ENCODE measurements at places on chromosomes 2 and 18.

DNA sequence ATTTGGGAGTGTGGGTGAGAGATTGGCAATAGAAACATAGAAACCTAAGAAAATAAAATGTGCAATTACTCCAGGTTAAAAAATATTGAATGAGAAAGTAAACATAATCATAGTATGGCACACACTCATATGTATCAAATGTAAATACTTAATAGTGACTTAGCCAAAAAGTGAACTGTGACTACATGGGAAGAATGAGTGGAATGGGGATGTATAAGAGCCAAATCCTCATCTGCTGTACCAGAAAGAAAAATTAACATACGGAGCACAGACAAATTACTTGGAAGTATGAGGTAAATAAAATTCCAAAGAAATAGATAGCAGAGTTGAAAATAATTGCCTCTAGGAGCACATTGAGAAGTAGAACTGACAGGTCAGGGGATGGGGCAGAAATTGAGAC is 4.0 kb downstream of the FLACC1 start:
- no peak for DNase-seq

GRCh38 chr2:227805578-227805977 is 8.1 kb upstream of the CCL20 start:
- DNase-seq, result no peak

DNA sequence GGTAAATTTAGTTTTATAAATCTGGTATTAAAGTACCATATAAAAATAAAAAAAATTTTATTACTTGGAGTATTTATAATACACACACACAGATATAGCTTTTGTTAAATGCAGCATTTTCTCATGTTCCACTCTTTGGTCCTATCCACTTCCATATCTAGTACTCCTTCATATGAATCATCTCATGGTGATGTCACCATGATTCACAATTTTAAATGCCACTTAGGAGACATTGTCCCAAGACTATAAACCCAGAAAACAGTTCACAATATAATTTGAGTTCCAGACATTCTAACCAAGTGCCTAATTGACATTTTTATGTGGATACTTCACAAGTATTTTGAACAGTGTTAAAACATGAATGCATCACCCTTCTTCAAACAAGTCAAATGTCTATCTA is 1398.3 kb downstream of the DSC3 start:
- DNase-seq, result no peak

GRCh38 chr2:4077017-4077416 is 373.6 kb downstream of the DCDC2C start:
- DNase-seq, result no peak

- no peak for DNase-seq
Measured at GRCh38 chr2:14982790-14983189, 350.3 kb downstream of the LRATD1 start.

GRCh38 chr2:170314744-170315447 is 136.9 kb downstream of the MYO3B start:
- DNase-seq, result no peak

DNA sequence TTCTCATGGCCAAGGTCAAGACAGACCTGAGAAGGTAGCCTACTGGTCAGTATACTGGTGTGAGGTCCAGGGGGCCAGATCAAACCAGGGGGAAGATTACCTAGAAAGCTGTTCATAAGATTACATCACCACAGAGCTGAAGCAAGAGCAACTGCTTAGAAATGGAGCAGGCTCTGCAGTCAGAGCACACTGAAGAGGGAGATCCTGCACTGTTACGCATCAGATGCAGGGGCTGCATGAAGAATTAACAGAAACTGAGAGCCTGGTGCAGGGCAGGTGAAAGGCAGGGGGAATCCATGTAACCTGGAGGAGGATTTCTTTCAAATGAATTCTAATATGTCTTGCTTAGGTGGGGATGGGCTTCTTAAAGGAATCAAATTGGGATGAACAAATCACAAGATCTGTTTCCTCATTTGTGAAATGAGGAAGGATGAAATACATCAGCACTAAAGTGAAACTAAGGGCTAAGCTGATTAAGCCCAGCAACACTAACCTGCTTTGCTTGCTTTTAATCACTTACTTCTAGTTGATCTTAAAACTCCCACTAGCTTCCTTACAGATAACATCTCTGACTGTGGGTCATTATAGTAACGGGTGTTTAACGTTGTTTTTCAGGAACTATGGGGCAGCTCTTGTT is 74.3 kb upstream of the ADAM23 start:
- DNase-seq, result no peak

GRCh38 chr2:128474036-128474955 is 155.6 kb upstream of the HS6ST1 start:
- DNase-seq, result no peak

- no peak for DNase-seq
Measured at GRCh38 chr2:31205613-31206012, 11.7 kb downstream of the CAPN14 start.

DNA sequence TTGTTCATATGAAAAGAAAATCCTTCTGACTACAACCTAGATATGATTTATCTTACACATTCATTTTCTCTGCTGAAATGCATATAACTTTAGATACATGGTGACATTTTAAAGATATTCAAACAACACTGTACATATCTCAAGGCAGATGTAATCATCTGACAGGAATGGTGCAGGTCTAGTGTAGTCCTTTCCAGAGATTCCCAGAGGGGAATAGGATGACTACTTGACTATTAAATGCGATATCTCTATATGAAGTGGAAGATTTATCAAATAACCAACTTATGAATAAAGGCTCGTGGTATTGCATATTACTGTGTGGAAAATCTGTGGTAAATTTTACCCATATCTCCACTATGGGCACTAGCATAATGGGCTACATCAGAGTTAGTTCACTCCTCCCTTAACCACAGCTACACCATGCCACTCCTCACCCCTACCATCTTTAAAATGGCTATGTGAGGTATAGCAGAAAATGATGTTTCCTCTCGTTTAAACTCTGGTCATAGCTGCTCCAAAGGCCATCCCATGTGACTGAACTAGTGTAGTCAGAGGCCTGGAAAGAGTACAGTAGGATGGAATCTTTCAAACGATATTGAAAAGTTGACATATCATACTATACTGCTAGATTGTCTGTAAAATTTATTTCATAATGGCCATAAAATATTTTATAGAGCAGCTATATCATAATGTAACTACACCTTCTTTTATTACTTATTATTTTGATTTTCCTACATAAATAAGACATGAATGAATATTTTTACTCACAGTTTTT is 9.1 kb upstream of the ITPRID2 start:
- no peak for DNase-seq

DNA sequence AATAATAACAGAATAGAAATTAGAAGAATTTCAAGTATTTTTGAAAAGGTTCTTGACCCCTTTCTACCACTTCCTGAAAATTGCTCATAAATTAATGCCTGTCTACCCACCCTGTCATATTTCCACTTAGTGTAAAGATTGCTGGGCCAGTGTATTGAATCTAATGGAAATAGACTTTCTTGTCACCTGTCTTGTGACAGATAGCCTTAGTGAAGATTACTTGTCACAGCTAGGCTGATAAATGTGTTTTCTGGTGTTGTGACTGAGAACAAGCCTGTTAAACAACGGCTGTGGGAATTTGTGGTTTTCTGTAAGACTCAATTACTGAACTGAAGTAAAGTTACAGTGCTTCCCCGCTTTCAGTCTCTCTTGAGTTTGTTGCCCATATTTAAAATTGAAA is 37.0 kb downstream of the PIK3C3 start:
- no peak for DNase-seq

DNA sequence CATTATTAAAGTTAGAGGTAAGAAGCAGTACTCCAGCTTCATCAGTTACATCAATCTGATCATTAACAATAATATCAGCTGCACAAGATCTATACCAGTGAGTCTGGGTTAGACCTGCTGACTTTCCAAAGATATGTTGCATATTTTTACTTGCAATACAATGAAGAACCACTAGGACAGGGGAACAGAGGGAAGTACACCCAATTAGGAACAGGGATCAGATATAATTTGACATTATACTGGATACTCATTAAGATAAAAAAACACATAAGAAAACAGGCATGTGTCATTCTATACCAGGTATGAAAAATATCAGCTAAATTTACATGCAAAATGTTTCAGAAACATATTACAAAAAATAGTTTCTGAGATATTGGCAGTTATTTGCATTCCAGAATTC is 995.1 kb upstream of the DDX18 start:
- DNase-seq, result no peak

- peak; percentile 35 for DNase-seq
Measured at GRCh38 chr2:127640082-127641072, 5.6 kb upstream of the GPR17 start.

GRCh38 chr2:109032229-109032820 is 43.3 kb upstream of the EDAR start:
- no peak for DNase-seq

- DNase-seq, result no peak
Measured at GRCh38 chr18:8752329-8752728, 47.0 kb downstream of the MTCL1 start.

GRCh38 chr2:38935568-38936172 is 46.0 kb downstream of the ARHGEF33 start:
- DNase-seq, result no peak

DNA sequence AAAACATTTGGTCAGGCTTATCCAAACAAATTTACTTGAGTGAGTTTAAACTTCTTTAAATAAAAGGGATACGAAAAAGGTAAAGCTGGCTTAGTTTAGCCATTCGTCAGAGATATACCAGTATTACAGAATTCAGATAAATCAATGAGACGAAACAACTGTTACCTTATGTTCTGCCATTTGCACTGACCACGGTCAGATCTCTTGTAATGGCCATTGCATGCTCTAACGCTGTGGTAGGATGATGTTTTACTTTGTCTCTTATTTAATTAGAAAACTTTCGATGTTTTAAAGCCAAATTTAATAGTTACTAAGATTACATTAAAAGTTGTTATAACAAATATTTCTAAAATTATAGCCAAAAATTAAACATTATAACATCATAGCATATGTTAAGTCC is 1.5 kb downstream of the C18orf54 start:
- no peak for DNase-seq

- no peak for DNase-seq
Measured at GRCh38 chr2:128684523-128684922, 365.9 kb upstream of the HS6ST1 start.

DNA sequence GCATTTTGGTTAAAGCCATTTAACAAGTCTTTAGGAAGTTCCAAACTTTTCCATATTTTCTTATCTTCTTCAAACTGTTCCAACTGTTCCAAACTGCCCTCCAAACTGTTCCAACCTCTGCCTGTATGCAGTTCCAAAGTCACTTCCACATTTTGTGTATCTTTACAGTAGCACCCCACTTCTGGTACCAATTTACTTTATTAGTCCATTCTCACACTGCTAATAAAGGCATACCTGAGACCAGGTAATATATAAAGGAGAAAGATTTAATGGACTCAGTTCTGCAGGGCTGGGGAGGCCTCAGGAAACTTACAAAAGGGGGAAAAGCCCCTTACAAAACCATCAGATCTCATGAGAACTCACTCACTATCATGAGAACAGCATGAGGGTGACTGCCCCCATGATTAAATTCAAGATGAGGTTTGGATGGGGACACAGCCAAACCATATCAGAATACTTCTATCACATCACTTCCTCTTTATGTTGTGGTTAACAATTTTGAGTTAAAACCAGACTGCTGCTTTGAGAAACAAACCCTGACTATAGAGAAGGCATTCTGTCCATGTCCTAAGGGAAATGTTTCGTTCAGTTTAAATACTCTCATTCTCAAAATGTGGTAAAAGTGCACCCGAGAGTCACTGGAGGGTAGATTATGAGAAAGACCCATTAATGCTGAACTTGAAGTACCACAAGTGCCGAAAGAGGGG is 11.0 kb downstream of the IL18R1 start:
- no peak for DNase-seq
